GM23338 (cell line): ENCODE measurements at places on chromosomes 2 and 18. TPM values are rescaled to one million over a fixed set of nuclear protein-coding genes. Genes with fewer than 3 reads are reported as not detected.

GRCh38 chr2:154709215-154709614 lies 10.7 kb downstream of the KCNJ3 start:
- no peak for DNase-seq

GRCh38 chr2:11819235-11819729 lies 72.8 kb downstream of the LPIN1 start:
- no peak for DNase-seq

CFAP221 gene
- 0.23 and 0.42 TPM in 2 replicates for total RNA-seq

- DNase-seq: no peak
Measured at GRCh38 chr2:241777686-241778627, 1.3 kb downstream of the GAL3ST2 start.

SLC35F6 gene
- 10.8 and 15.0 TPM in 2 replicates for total RNA-seq

GPR45 gene
- total RNA-seq: 0.21 and 0.23 TPM in 2 replicates
